ENCODE measurements at places on chromosomes 13 and 19.

DNA sequence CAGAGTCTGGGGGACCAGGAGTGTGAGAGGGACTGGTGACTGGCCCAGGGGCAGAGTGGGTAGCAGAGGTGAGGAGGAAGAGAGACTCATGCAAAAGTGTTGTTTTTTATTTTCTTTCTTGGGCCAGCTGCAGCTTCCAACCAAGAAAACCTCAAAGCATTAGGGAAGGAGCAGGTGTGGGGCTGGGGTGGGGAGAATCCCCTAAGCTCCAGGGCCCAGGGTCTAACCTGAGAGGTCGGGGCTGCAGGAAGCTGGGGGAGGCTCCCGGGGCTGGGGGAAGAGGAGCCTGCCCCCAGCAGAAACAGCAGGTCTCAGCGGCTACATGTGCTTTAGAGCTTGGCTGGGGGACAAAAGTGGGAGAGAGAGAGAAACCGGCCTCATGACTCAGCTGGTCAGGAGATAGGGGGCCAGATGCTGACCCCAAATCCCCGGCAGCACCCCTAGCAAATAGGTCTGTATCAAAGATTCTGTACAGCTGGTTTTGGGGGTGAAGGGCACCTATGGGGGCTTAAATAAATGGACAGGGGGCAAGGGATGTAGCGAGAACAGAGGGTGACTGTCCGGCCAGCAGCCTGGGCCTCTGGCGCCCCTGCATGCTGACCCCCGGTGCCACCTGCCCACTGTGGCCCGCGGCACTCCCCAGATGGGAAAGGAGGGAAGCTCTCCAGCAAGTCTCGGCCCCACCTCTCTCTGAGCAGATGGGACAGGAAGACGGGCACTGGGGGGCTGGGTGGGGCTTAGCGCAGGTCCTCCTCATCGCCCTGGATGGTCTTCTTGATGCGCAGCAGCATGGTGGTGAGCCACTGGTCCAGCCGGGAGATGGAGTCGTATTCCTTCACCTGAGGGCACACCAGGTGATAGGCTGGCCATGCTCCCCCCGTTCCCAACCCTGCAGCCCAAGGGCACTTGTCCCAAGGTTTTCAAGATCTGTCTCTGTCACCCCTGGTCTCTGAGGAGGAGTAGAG is 3.8 kb upstream of the KPTN start:
- no peak for DNase-seq

GRCh38 chr13:101111894-101112293 is 304.4 kb downstream of the NALCN start:
- DNase-seq: no peak

DNA sequence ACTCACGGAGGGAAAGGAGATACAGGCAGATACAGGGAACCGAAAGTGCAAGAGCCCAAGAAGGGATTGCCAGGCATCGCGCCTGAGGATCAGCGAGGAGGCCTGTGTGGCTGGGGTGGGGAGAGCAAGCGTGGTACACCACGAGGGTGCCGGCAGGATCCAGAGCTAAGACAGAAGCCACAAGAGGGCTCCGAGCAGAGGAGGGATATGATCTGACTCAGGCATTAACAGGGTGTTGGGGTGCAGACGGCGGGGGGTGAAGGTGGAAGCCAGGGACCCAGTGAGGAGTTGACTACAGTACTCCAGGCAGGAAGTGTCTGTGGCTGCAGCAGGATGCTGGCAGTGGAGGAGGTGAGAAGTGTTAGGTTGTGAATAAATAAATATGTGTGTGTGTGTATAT is 5.4 kb upstream of the PPP1R37 start:
- DNase-seq: peak; percentile 83

- DNase-seq: peak; percentile 60
These were observed 31.3 kb upstream of the ISYNA1 start for GRCh38 chr19:18469069-18469846.

DNA sequence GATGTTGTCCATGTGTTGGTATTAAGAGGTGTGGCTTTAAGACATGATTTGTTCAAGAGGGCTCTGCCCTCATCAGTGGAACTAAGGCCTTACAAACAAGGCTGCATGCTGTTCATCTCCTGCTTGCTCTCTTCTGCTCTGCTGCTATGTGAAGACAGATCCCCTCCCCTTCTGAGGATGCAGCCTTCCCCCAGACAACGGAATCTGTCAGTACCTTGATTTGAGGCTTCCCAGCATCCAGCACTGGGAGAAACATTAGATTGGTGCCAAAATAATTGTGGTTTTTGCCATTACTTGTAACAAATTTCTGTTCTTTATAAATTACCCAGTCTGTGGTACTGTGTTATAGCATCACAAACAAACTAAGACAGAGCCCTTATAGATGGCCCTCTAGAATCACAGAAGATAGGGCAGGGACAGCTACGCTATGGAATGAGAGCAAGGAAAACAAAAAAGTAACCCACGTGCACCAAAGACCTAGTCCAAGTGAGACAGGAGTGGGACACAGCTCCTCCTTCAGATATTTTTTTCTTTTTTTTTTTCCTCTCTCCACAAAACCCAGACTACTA is 151.5 kb upstream of the RXFP2 start:
- DNase-seq: no peak

DNA sequence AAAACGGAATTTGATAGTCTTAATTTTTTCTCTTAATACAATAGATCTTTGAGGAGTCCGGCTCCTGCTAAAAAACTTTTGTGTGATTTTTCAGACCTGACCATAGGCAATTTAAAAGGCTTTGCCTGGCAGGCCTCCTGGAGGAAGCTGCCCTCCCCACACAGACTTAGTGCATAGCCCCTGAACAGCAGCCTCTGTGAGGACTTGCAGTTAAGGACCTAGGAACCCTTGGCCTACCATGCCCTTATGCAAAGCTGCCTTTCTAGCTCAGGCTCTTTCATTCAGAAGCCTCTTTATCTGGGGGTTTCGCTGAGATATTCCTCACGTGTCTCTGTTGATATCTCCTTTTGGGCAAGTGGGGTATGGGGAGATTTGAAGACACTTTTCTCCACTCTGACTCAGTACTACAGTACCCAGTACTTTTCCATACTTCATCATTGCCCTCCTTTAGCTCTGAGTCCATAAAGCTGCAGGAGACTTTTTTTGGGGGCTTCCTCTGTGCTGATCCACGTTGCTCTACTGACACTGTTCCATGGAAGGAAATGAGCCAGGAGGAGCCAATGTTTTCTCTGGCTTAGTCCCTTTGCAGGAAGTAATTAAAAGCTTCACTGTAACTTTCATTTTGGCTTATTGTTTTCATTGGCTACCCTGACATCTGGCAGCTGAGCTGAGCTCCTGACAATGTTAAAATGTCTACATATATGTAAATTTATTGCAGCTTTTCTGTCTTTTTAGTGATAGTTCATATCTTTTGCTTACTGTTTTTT is 283.1 kb downstream of the TDRD3 start:
- no peak for DNase-seq

DNA sequence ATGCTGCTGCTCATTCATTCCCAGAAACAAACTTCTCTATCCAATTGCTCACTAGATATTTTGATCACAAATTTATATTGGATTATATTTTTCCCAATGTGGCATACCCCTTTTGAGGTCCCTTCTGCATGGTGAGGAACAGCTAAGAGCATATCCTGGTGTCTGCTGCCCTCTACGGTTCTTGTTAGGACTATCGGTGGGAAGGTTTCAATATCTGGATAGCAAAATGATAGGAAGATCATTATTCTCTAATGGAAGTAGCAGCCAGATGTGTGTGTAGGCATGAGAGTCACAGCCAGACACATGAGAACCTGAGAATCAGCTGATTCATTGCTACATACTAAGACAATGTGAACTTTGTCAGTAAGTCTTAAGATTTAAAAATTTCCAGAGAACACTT is 1422.4 kb upstream of the MIR17HG start:
- no peak for DNase-seq

- peak; percentile 61 for DNase-seq
These were observed 2.5 kb downstream of the PRR36 start for GRCh38 chr19:7871437-7872305.

DNA sequence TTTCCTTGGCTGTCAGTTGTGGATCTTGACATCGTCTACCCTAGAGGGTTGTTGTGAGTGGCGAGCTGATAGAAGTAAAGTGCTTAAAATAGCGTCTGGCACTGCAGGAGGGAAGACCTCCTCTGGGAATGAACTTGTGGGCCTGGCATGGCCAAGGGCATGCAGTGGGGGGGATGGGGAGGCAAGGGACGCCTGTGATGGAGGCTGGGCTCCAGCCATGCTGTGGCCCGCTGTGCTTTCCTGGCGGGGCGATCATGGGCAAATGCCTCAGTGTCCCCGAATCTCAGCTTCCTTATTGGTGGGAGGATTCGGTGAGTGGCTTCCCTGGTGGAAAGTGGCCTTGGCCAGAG is 10.7 kb downstream of the CARM1 start:
- no peak for DNase-seq

DNA sequence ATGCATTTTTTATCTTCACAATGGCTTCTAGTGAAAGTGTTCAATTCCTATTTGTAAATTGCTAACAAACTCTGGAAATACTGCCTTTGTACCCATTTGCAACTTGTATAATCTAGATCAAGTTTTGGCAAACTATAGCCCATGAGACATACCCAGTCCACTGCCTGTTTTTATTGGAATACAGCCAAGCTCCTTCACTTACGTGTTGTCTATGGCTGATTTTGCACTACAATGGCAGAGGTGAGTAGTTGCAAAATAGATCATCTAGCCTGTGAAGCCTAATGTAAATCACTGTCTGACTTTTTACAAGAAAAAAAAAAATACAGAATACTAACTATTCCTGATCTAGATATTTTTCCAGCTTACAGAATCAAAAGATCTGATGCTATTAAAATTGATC is 37.1 kb downstream of the DZIP1 start:
- no peak for DNase-seq

DNA sequence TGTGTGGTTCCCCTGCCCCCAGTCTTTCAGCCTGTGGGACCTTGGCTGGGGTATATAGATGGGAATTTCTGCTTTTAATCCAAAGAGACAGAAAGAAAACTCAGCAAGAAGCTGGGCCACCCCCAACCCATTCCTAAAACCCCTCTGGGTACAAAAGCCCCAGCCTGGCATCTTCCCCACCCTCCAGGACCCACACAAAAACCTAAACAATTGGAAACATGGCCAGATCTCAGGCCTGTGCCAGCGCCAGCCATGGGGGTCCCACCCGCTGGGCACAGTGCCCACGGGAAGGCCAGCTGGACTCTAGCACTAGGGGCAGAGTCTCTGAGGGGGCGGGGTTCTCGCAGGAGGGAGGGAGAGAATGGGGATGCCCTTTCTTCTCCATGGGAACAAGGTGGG is 8.6 kb downstream of the LYL1 start:
- no peak for DNase-seq

DNA sequence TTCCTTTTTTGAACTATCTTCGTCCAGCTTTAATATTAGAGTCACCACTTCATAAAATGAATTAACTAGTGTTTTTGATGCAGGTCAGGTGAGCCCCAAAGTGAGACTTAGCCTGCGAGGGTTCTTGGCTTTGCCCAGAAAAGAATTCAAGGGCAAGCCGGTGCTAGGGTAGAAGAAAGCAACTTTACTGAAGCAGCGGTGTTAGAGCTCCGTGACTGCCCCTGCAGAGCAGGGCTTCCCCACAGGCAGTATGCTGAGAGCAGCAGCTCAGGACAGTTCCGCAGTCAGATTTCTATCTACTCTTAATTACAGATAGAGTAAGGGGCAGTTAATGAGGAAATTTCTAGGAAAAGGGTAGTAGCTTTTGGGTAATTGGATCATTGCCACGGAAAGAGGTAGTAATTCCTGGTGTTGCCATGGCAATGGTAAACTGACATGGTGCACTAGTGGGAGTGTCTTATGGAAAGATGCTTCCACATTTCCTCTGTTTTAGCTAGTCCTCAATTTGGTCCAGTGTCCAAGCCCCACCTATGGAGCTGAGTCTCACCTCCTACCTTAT is 432.2 kb upstream of the ZNF507 start:
- DNase-seq: no peak

DNA sequence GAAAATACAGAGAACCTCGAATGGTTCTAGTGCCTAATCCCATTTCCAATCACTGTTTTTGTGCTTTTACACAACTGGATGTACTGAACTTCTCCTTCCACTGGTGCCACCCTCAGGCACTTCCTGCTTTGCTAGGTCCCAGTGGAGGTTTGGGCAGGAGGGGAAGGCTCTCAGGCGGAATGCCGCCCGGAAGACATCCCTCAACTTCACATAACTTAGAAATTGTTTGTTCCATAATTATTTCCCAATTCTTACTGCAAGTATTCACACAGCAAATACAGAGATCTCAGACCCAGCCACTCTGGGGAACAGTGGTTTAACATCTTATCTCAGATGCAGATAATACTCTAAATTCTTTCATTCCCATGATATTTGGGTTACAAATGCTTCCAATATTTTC is 195.7 kb upstream of the IPO5 start:
- no peak for DNase-seq

GRCh38 chr19:6414793-6415590 is 9.6 kb downstream of the KHSRP start:
- DNase-seq: no peak

- no peak for DNase-seq
These were observed 12.7 kb downstream of the STK24 start for GRCh38 chr13:98564204-98564603.

DNA sequence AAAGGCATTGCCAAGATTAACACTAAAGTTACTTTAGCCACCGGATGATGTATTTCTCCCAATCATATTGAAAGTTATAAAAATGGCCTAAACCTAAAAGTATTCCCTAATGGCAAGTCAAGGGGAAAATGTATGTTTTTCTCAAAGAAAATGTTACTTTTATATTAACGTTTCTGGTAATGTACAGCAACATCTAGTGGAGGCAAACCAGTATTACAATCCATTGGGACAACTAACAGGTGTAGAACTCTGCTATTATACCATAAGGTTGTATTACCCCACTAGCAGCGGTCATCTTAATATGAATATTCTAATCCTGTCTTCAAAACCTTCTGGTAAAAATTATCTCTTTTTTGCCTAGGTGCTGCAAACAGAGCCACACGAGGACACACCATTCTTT is 69.2 kb downstream of the ZNF100 start:
- peak; percentile 53 for DNase-seq

DNA sequence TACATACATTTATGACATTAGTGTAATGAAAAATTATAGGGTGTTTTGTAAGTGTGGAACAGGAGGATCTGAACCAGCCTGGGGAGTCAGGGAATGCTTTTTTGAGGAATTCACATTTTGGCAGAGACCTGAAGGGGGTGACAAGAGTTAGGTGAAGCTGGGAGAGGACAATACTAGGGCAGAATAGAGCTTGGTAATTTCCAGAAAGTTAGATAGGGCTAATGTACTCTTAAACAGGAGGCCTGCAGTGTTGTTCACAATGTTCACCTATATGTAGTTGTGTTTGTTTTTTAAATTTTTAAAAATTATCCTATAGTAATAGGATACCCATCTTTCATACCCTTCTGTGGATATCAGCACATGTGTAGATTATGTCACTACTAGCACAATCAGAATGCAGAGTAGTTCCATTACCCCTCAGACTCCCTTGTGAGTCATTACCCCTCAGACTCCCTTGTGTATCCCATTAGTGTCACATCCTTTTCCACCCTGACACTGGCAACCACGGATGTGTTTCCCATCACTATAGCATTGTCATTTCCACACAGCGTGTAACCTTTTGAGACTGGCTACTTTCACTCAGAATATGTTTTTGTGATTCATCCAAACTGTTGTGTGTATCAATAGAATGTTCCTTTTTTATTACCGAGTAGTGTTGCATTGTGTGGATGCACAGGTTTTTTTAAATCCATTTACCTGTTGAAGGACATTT is 43.1 kb downstream of the PCCA start:
- DNase-seq: no peak

- no peak for DNase-seq
These were observed 163.9 kb downstream of the RNF17 start for GRCh38 chr13:24927810-24928404.

GRCh38 chr13:51666374-51666773 is 82.1 kb downstream of the WDFY2 start:
- DNase-seq: no peak

Data from CD4-positive, alpha-beta T cell treated with Interleukin-2 at 100 ng/mL for 4 hours (primary cell).